ENCODE measurements at places on chromosomes 12 and 14. TPM values are rescaled to one million over a fixed set of nuclear protein-coding genes. Genes with fewer than 3 reads are reported as not detected.

- no peak for DNase-seq
These were observed 242.5 kb upstream of the CAND1 start for GRCh38 chr12:67026487-67027246.

- DNase-seq = no peak
These were observed 112.4 kb upstream of the SLC38A4 start for GRCh38 chr12:46938071-46938678.

GRCh38 chr12:20477672-20478071, 109.3 kb downstream of the PDE3A start:
- DNase-seq = no peak

Gene PTPRO
- total RNA-seq = 2.6 TPM

DNA sequence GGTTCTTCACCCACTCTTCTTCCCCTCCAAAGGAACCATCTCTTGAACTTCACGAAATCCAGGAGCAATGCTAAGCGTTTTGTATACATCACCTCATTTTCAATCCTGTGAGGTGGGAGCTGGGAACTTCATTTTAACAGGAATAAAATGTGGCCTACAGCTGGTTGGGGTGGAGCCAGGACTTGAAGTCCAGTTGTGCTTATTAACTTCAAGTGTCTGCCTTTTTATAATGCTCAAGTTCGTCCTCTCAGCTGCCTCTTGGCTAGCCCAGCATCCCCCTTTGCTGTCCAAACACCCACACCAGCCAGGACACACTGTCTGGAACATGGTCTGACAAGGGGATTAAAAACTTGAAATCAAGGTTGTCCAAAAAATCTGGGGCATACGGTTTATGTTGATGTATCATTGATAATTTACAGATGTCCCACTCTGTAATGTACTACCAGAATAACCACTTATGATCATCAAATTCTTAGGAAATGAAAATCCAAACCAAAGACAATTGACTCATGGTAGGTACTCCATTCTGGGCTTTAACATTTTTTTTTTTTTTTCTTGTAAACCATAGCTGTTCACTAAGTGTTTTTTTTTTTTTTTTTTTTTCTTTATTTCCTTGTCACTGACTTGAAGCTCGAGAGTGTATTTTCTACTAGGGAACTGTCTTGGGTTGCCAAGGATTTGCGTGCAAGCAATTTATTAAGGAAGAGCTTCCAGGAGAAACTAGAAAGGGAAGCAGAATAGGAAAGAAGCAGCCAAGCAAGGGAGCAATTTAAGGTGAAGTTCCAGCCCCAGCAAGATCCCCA, 252.3 kb downstream of the EFCAB11 start:
- DNase-seq = peak; percentile 86

GRCh38 chr12:52947738-52948423, 1.0 kb upstream of the KRT18 start:
- no peak for DNase-seq
